Lung (tissue), 17 donors: ENCODE measurements at places on chromosomes 3 and 15. TPM values are rescaled to one million over a fixed set of nuclear protein-coding genes. Genes with fewer than 3 reads are reported as not detected.

- no peaks in the 10 kb centered on the region for H3K4me1 ChIP-seq
- no peaks in the 10 kb centered on the region for H3K27me3 ChIP-seq
- H3K27ac ChIP-seq = no peak overlapping the region
- no peak overlapping the region for H3K4me3 ChIP-seq
Measured at GRCh38 chr3:16240229-16241023, 24.3 kb downstream of the DPH3 start.

DNA sequence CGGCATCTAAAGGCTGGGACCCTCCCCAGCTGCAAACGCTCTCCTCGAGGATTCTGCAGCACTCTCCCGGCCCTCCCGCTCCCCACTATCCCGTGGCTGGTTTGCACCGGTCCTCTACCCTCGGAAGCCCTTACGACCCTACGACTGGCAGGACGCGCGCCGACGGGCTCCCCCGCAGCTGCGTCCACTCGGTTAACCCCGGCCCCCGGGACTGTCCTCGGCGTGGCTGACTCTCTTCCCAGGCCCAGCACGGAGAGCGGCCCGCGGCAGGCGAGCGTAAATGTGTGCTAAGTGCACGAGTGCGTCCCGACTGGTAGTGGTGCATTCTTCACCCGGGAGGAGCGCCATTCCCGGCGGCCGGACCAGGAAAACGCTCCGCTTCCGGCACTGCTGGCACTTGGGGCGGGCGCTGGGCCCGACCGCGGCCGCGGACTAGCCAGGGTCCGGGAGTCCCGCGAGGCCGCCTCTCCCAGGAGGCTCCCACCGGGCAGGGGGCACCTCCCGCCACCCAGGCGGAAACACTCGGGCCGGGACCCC lies 508 bp downstream of the GORASP1 start:
- peak overlapping the region; percentile 96 for H3K27ac ChIP-seq
- peak; percentile 71 for DNase-seq
- no peaks in the 10 kb centered on the region for H3K27me3 ChIP-seq
- H3K36me3 ChIP-seq = peaks cover 8% of the 10 kb centered on the region
- H3K4me3 ChIP-seq = peak overlapping the region; percentile 95

- no peak overlapping the region for H3K27ac ChIP-seq
- H3K36me3 ChIP-seq = no peaks in the 10 kb centered on the region
- no peak for DNase-seq
- no peak overlapping the region for H3K4me3 ChIP-seq
Measured at GRCh38 chr15:97678656-97679055, 281.8 kb upstream of the ARRDC4 start.

Gene TM6SF1
- total RNA-seq = 15.8 TPM

GRCh38 chr3:123586131-123586530 lies 1.3 kb upstream of the HACD2 start:
- peaks cover 17% of the 10 kb centered on the region for H3K4me1 ChIP-seq
- H3K36me3 ChIP-seq = peaks cover 16% of the 10 kb centered on the region
- no peaks in the 10 kb centered on the region for H3K27me3 ChIP-seq
- peak; percentile 60 for DNase-seq
- peak overlapping the region; percentile 15 for H3K4me3 ChIP-seq
- H3K27ac ChIP-seq = peak overlapping the region; percentile 93

Gene EFHB
- total RNA-seq = 6.0 TPM

Gene TMCO5A
- not detected for total RNA-seq

DNA sequence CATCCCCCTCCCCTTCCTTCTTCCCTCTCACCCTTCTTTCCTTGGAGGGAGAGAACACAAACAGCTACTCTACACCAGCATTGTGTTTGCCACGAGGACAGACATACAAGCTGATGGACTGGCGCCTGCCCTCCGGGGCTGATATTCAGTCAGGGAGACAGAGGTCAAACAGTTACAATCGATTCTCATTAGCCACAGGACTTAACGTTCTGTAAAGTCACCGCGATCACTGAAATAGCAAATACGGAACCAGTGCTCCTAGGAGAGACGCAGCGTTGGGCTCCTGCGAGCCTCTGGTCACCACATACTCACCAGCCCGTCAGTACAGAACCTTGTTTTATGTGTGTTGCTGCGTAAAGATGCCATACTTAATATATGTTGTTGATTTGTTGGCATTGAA lies 108.8 kb downstream of the LRRK1 start:
- H3K4me1 ChIP-seq = peaks cover 15% of the 10 kb centered on the region
- no peaks in the 10 kb centered on the region for H3K27me3 ChIP-seq
- no peak for DNase-seq
- H3K36me3 ChIP-seq = no peaks in the 10 kb centered on the region
- H3K4me3 ChIP-seq = no peak overlapping the region
- peak overlapping the region; percentile 56 for H3K27ac ChIP-seq

Gene ABI3BP
- 87.5 TPM for total RNA-seq

GRCh38 chr15:67587754-67588153 lies 45.3 kb downstream of the MAP2K5 start:
- DNase-seq = no peak
- H3K4me3 ChIP-seq = no peak overlapping the region
- no peaks in the 10 kb centered on the region for H3K4me1 ChIP-seq
- H3K27me3 ChIP-seq = no peaks in the 10 kb centered on the region
- H3K27ac ChIP-seq = no peak overlapping the region

- no peaks in the 10 kb centered on the region for H3K4me1 ChIP-seq
- no peaks in the 10 kb centered on the region for H3K27me3 ChIP-seq
- no peak overlapping the region for H3K4me3 ChIP-seq
Measured at GRCh38 chr3:5039585-5039984, 60.3 kb downstream of the BHLHE40 start.

Gene PPP1R14D
- not detected for total RNA-seq

DNA sequence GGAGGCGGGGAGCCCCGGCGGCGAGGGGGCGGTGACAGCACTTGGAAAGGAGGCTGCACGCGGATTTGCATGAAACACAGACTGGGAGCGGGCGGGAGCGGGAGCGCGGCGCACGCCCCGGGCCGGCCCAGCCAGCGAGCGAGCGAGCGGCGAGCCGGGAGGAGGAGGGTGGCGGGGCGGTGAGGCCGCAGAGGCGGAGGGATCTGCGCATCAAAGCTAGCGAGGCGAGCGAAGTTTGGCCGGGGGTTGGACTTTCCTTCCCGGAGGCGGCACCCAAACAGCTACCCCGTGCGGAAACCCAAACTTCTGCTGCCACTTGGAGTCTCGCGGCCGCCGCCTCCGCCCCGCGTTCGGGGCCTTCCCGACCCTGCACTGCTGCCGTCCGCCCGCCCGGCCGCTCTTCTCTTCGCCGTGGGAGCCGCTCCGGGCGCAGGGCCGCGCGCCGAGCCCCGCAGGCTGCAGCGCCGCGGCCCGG lies at the start of gene SMAD3:
TSS of gene SMAD3 (plus strand) at position 72 of the 475 bp plus-strand sequence. CDS start 553 bp downstream, outside the sequence.
- H3K36me3 ChIP-seq = no peaks in the 10 kb centered on the region
- H3K4me1 ChIP-seq = peaks cover 44% of the 10 kb centered on the region
- H3K4me3 ChIP-seq = peak within 1 kb of the TSS; percentile 53
- peak; percentile 95 for DNase-seq
- H3K27ac ChIP-seq = peak within 1 kb of the TSS; percentile 89

Gene FNDC3B
- total RNA-seq = 175 TPM

DNA sequence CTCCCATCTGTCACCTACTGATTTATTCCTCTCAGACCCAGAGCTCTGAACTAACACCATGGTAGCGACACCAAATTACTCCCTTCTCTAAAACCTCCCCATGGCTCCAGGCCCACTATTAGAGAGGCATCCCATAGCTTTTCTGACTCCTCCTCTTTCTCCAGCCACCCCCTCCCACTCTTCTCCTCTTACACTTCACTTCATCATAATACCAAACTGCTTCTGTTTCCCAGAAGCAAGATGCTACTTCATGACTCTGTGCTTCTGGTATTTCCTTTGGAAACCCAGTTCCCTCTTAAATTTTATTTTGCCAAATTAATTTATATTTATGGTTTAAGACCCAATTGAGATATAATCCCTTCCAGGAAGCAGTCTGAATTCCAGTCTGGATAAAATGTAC lies 465.1 kb upstream of the PDZRN3 start:
- H3K27ac ChIP-seq = no peak overlapping the region
- H3K27me3 ChIP-seq = no peaks in the 10 kb centered on the region
- H3K4me1 ChIP-seq = peaks cover 7% of the 10 kb centered on the region
- peak; percentile 60 for DNase-seq

- no peaks in the 10 kb centered on the region for H3K36me3 ChIP-seq
- no peaks in the 10 kb centered on the region for H3K27me3 ChIP-seq
- no peaks in the 10 kb centered on the region for H3K4me1 ChIP-seq
- H3K27ac ChIP-seq = no peak overlapping the region
- DNase-seq = no peak
Measured at GRCh38 chr3:114675104-114675503, 381.3 kb downstream of the TIGIT start.

Gene TMEM158
- 3.4 TPM for total RNA-seq

Gene NMNAT3
- 4.1 TPM for total RNA-seq

- no peaks in the 10 kb centered on the region for H3K27me3 ChIP-seq
- H3K4me3 ChIP-seq = no peak overlapping the region
- peak; percentile 87 for DNase-seq
- no peaks in the 10 kb centered on the region for H3K36me3 ChIP-seq
Measured at GRCh38 chr15:69997813-69998212, 99.9 kb downstream of the TLE3 start.

GRCh38 chr15:93583552-93583951 lies 494.5 kb upstream of the RGMA start:
- no peak for DNase-seq
- no peaks in the 10 kb centered on the region for H3K36me3 ChIP-seq
- H3K4me1 ChIP-seq = no peaks in the 10 kb centered on the region
- H3K4me3 ChIP-seq = no peak overlapping the region
- no peaks in the 10 kb centered on the region for H3K27me3 ChIP-seq
